ENCODE measurements at places on chromosomes 2 and 18. TPM values are rescaled to one million over a fixed set of nuclear protein-coding genes. Genes with fewer than 3 reads are reported as not detected.

Gene TMEM37
- 0.20 TPM for total RNA-seq

- DNase-seq = no peak
These were observed 32.4 kb upstream of the NCK2 start for GRCh38 chr2:105712166-105712915.

GRCh38 chr2:13550285-13551231, 833.8 kb downstream of the TRIB2 start:
- no peak for DNase-seq

Gene ABHD3
- total RNA-seq = 6.9 TPM

- DNase-seq = no peak
These were observed 13.1 kb downstream of the HS6ST1 start for GRCh38 chr2:128305555-128306080.

GRCh38 chr2:101748000-101748399, 50.5 kb downstream of the MAP4K4 start:
- no peak for DNase-seq

- DNase-seq = no peak
These were observed 96.5 kb downstream of the ZFP36L2 start for GRCh38 chr2:43129676-43130547.

DNA sequence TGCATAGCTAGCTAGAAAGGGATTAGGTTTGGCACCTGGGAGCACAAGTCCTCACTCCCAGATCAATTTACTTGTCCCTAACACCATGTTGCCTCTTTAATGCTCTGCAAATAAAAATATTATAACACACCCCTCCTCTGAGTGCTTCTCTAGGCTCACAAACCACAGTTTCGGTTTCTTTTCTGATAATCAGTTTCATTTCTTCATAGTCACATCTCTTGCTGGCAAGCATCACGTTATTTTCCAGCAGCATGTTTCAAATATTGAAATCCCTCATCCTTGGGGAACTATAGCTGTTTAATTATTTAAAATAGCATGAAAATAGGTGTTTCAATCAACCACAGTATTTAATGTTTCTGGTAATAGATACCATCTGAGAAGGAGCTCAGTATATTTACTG, 13.9 kb upstream of the SMCHD1 start:
- peak; percentile 54 for DNase-seq

DNA sequence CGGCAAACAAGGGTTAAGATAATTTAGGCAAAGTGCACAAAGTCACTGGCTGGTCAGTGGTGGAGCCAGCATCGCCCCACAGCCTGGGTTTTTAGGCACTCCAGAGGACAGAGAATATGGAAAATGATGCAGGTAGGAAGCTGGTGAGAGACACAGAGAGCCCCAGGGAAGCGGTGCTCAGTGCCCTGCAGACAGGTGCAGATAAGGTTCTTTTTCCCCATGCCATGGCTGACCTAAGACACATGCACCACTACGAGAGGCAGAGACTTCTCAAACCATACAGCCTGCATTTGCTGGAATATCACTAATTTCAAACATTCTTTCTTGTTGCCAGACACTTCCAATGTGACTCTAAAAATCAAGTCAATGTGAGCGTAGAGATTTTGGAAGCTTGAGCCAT, 205.7 kb upstream of the APCDD1 start:
- DNase-seq = no peak

Gene COX5B
- total RNA-seq = 459 TPM

DNA sequence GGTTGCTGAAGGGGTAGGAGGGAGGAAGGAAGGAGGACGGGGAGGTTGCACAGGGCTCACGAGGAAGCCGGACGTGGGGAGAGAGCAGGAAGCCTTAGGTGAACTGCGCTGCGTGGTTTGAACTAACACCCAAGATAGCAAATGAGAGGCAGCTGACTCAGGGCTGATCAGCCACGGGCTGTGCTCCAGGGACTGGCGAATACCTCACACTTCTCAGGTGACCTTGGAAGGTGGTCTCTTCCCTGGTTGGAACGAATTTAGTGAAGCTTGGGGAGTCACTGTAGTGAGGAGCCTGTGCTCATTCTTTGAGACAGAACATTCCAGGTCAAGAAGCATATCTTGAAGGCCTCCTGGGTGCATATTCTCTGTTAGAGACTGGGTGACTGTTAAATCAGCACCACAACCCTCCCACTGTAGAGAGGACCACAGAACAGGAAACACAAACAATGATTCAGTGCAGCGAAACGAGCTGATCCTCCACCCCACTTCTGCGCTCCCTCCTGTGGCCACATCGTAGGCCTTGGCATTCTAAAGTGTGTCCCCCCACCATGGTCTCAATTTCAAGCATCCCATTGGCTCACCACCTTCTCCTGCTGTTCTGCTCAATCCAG, 33.8 kb downstream of the TOGARAM2 start:
- peak; percentile 52 for DNase-seq

DNA sequence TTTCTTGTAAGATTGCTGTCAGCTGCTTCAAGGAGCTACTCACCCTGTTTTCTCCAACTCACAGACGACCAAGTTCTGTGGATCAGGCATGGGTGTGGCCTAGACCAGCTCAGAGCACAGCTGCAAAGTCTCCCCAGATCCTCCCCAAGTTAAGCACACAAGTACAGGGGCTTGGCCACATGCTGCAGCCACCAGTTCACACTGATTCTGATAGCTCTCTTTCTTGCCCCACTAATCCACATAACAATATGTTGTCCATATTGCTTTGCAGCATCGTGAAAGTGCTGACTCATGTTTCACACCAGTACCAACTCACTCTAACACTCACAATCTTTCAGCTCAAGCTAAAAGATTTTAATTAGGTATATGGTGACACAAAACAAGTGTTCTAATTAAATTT, 437.0 kb downstream of the PARD3B start:
- DNase-seq = no peak

Gene MOCOS
- under 0.01 TPM for total RNA-seq

Gene DNER
- total RNA-seq = 0.44 TPM

DNA sequence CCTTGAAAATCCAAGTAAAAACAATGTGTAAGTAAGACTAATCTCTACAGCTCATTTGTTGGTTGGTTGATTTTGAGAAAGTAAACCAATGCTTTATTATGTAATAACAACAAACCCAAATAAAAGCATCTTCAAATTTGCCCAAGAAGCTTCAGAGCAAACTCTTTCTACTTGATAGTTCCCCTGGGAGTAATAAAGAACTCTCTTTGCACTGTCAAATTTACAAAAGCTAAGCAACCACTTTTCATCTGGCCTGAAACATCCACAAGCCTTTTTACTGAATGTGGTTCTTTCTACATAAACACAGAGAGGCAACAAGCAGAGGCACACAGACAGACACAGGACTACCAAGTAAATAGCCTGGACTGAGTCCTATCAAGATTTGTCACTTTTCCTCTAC, 28.8 kb upstream of the CACNB4 start:
- no peak for DNase-seq

DNA sequence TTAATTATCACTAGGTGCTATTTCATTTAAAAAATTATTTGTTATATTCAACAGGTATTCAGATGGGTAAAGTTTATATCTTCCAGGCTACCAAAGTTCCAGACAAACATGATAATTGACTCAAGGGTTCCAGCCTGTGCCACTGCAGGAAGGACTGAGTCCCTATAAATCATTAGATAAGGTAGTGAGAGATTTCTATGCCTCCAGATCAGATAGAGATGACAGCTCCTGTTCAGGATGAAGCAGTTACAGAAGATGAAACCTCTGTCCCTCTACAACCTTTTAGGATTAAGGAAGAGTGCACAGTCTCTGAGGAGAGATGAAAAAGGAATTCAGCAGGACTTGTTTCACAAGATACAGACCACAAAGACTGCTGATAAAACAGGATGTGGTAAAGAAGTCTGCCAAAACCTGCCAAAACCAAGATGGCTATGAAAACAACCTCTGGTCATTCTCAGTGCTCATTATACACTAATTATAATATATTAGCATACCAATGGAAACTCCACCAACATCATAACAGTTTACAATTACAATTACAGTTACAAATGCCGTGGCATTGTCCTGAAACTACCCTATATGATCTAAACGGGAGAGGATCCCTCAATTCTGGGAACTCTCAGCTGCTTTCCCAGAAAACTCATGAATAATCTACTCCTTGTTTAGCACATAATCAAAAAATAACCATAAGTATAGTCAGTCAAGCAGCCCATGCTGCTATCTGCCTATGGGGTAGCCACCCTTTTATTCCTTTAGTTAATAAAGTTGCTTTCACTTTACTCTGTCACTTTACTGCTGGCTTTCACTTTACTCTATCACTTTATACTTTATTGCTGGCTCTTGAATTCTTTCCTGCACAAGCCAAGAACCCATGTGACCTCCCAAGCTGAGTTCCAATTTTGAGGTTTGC, 288.5 kb downstream of the PDE11A start:
- no peak for DNase-seq

- DNase-seq = no peak
These were observed 311.1 kb upstream of the RAB12 start for GRCh38 chr18:8298186-8298585.

DNA sequence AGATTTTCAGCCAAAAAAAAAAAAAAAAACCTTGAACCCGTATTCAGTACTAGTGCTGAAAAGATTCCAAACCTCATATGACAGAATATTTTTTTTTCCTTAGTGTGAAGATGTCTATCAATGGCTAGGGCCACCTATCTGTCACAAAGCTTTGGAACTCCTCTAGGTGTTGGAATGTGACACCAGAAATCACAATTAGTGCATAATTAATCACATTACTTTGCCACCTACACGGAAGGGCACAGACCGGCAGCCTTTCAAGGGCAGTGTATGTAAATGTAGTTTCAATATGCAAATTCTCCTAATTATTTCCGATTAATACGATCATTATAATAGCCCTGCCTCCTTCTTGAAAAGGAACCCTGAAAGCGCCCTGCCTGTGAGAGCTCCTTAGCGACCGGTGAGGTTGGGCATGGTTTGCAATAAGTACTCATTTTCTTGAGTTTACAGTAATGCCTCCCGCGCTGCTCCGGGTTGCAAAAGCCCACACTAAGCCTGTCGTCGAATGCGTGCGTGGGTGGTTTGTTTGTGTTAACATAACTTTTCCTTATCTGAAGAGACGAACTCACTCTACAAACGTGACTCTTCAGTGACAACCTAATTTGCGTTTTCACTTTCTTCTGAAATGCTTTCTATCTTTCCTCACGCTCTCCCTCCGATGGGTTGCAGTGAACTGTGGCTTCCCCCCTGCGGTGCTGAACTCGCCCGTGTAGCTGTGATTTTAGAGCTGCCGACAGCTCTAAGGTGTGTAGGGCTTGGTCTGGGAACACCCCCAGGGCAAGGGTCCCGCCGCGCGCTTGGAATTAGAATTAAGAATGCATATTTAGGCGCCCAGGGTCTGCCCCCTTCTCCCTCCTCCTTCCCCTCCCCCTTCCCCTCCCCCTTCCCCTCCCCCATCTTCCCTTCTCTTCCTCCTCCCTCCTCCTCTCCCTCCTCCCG, 765 bp upstream of the ID2 start:
- DNase-seq = peak; percentile 55

DNA sequence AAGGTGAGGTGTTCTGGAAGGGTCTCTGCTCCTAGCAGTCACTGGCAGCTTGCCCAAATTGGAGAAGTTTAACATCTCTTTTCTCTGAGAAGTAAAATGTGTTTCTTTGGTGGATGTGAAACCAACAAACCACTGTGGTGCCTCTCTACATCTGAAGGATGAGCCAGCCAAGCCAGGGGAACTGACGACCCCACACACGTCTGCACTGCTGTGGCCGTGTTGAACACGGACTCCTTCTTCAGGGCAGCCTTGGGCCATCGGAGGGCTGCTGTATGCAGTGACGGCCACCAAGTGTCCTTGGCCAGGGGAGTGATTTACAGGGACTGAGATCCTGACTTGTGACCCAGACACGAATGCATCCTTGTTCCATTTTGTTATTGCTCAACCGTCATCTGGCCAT, 207.8 kb downstream of the ACKR3 start:
- DNase-seq = no peak

Gene LRATD1
- total RNA-seq = 9.4 TPM

DNA sequence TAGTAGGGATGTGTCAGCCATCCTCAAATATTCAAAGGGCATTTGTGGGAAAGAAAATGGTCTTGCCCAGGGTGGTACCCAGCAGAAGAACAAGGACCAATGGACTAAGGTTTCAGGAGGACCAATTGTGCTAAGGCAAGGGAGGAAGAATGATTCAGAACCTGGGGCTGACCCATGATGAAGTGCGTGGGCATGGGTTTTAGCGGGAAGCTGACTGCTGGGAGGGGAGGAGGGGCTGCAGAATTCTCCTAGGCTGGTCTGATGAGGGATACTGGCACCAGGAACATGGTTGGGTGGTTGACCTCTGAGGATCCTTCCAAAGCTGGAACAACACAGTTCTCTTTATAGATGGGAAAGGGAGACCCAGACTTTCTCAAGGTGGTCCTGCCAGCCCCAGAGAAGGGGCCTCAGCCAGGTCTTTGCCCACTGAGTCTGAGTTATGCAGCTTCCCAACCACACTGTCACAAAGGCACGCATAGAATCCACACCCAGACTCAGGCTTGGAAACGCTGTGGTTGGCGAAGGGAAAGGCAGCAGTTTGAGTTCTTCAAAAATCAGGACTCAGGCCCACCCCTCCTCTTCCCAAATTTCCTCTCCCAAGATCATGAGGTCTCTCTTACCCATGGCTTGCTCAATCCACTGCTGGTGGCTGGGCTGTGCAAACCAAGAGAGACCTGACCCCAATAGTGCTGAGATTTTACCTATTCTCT, 37.3 kb downstream of the MARCO start:
- DNase-seq = no peak

DNA sequence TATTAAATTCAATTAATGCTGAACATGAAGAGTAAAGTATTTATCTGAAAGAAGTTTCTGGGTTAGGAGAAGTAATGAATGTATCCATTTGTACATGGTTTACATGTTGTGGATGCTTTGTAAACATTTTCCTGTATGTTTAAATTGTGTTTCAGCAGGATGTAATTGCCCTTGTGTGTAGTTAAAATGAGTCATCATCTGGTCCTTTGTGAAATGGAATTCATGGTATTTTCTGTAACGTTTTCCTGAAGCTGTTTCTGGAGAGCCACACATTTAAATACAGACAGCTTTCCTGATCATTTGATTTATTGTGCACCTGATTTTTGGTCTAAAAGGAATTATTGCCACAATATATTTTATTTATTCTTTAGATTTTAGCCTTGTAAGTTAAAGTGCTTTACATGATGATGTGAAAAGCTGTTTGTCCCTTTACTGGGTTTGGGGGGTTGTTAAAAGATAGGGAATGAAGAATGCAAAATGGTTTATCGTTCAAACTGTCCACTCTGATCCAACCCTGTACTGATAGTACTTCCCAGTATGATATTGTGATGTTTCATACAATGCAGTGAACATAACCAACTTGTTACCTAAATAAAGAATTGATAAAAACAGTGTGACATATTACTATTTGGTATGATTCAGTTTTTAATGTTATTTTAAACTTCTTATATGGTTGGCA, 41.7 kb upstream of the SLC3A1 start:
- DNase-seq = peak; percentile 71

- DNase-seq = peak; percentile 53
These were observed 62.2 kb upstream of the RTN4 start for GRCh38 chr2:55112229-55113031.

DNA sequence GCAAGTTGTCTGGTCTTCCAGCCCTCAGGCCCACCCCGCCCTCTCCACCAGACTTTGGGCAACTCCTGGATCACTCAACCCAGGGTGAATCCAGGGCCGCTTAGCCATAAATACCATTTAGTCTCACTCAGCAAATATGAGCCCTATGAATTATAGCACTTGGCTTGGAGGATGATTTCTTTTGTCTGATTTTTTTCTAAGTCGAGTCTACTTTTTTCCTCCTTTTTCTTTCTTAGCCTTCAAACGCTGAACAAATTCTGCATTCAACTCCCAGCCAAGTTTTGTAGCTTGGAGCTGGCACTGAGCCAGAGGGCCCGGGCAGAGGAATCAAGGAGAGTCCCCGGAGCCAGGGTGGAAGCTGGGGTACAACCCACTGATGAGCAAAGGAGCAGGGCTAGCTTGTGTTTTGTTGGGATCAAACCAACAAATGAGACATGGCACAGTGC, 48.7 kb downstream of the SERTAD2 start:
- DNase-seq = no peak
